ENCODE measurements at places on chromosomes 7 and 10. TPM values are rescaled to one million over a fixed set of nuclear protein-coding genes. Genes with fewer than 3 reads are reported as not detected.

- no peak overlapping the region for H3K4me3 ChIP-seq
- H3K27ac ChIP-seq = no peak overlapping the region
- H3K4me1 ChIP-seq = peaks cover 18% of the 10 kb centered on the region
- H3K27me3 ChIP-seq = peaks cover 3% of the 10 kb centered on the region
- H3K36me3 ChIP-seq = no peaks in the 10 kb centered on the region
Observed at GRCh38 chr10:68086910-68087684, 12.0 kb upstream of the HERC4 start.

- H3K27ac ChIP-seq = no peak overlapping the region
- no peak for DNase-seq
- no peaks in the 10 kb centered on the region for H3K27me3 ChIP-seq
- no peaks in the 10 kb centered on the region for H3K4me1 ChIP-seq
Observed at GRCh38 chr7:109402107-109402506, 832.4 kb downstream of the DNAJB9 start.

DNA sequence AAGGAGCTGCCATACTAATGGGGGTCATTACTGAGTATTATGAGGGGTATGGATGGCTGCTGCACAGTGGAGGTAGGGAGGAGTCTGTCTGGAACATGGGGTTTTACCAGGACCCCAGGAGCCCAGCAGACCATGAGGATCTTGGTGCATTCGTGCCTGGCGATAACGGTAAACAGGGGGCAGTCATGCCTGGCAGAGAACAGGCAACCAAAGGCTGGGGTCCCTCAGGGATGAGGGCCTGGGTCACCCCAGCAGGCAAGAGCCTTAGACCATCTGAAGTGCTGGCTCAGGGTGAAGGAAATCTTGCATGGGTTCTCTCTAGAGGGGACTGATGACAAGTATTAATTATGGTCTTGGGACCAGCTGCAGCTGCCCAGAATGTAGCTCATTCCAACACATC lies 46.1 kb downstream of the MYL10 start:
- no peaks in the 10 kb centered on the region for H3K36me3 ChIP-seq
- no peak overlapping the region for H3K4me3 ChIP-seq
- H3K4me1 ChIP-seq = no peaks in the 10 kb centered on the region
- H3K27me3 ChIP-seq = peaks cover 5% of the 10 kb centered on the region

Gene OR2A5
- total RNA-seq = not detected

GRCh38 chr10:75592791-75593643 lies 161.6 kb downstream of the LRMDA start:
- no peak overlapping the region for H3K27ac ChIP-seq
- no peaks in the 10 kb centered on the region for H3K36me3 ChIP-seq
- no peak for DNase-seq
- H3K27me3 ChIP-seq = no peaks in the 10 kb centered on the region
- H3K4me1 ChIP-seq = no peaks in the 10 kb centered on the region
- no peak overlapping the region for H3K4me3 ChIP-seq

DNA sequence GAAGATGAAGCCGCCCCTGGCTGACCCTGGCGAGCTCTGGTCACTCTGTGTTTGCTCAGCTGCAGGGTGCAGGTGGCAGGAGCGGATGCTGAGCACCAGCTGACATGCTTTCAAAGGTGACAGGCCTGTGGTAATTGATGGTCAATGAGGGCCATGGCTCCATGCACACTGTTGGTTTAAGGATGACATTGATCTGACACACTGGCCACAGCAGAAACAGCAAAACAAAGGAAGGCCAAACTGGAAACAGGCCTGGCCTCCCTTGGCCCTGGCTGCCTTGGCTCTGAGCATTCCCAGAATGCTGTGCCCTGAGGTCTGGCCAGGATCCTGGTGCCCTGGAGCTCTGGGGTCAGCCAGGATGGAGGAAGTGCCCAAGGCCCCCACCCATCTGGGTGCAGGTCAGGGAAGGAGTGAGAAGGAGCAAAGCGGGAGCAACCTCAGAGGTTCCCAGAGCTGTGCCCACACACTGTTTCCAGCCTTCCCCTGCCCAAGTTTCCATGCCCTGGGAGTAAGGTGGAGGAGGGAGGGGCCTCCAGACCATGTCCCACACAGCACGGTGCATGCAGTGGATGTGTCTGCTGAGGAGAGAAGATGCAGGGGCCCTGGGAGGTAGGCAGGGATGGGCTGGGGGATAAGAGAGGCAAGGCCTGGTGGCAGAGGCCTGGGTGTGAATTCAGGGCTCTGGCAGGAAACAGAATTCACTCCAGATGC lies 302.2 kb downstream of the RPS24 start:
- no peak for DNase-seq
- peaks cover 3% of the 10 kb centered on the region for H3K27me3 ChIP-seq
- H3K4me3 ChIP-seq = no peak overlapping the region
- H3K4me1 ChIP-seq = no peaks in the 10 kb centered on the region
- H3K36me3 ChIP-seq = no peaks in the 10 kb centered on the region
- H3K27ac ChIP-seq = no peak overlapping the region

All from activated CD4-positive, alpha-beta memory T cell treated with anti-CD3 and anti-CD28 coated beads, Interleukin-2, amount 10 ng/mL, durations not matched to agents 7 days and 5 days (primary cell).